Activated CD4-positive, CD25-positive, alpha-beta regulatory T cell treated with anti-CD3 and anti-CD28 coated beads, Interleukin-2, amount 50 U/mL, for 72 hours (primary cell): ENCODE measurements at places on chromosomes 4 and X.

GRCh38 chr4:140839888-140840790 lies 84.0 kb upstream of the TBC1D9 start:
- DNase-seq = no peak

DNA sequence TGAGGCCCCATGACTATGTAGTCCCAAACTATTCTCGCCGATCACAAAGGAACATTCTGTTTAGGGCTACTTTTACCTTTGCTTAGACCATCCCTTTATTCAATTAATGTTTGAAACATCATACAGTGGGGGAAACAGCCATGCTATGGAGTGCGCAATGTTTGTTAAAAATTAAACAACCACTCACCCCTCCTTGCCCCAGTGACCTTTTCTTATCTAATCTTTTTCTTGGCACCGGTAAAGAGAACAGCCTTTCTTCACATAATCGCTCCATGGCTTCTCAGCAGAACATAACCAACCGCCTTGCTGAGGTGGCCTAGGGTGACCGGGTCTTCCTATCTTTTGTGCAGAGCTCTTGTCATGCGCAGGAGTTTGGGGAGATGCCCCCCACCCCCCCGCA lies 152.6 kb downstream of the VCX3A start:
- DNase-seq = no peak

DNA sequence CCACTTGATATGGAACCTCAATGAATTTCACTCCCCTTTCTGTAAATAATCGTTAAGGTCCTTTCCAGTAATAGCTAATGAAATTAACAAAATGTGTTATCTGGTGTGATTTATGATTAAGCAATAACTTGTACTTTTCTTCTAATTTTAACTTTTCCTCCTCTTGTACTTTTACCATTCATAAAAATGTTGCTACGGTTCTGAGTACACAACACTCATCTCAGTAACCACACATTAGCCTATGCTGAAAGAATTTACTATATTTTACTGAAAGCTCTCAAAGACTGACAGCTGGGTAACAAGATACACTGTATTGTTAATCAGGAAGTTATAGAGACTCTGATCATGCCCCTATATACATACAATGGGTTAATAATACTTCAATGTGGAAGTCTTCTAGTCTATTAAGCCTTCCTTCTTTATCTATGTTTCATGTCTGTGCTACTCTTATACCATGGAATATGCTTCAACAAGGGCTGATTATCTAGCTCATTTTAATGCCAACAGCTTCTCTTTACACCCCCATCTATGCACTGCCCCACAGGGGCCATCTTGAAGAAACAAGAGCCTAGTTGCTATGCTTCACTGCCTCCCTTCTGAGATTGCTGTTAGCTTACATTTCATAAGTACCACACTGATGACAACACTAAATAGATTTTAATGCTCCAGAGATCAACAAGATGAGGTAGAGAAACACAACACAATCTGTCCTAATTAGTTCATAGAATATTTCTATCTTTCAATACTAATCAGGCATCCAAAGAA lies 39.1 kb downstream of the LAMP2 start:
- DNase-seq = no peak

GRCh38 chrX:138026211-138026610 lies 460.3 kb downstream of the ZIC3 start:
- no peak for DNase-seq

GRCh38 chr4:88216395-88216794 lies 58.0 kb upstream of the ABCG2 start:
- no peak for DNase-seq

DNA sequence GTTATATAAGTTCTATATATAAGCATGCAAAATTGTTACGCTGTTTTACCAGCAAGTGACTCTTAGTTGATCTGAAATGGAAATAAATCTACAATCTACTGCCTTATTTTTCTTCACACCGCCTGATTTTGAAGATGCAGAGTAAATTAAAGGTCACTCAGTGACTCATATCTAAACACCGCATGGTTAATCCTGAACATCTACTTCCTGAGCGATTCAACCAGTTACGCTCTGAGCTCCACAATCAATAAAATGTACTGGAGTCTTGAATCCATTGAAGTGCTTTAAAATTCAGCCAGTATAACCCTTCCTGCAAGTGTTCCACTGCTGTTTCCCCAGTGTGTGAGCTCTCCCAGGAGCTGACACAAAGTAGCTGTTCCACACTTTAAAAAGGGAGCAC lies 192.8 kb downstream of the SLC7A11 start:
- no peak for DNase-seq
